ENCODE measurements at places on chromosomes 12 and 14.

DNA sequence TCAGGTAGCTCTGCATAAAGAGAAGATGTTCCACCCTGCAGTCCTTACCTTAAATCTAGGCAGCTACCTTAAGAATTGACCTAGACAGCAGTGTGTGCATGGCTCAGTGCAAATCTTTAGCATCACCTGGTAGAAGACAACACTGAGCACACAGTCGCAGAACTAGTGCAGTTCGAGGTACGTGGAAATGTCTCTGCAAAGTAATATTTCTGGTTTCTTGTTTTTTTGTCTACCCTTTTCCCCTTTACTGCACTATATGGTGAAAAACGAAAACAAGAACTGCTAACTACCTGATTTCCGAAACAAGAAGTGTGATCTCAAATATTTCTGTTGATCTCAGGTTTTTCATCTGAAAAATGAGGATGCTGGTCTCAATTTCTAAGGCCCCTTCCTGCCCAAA is 82.5 kb downstream of the ETV6 start:
- DNase-seq: no peak

- peak; percentile 75 for DNase-seq
Observed at GRCh38 chr12:11545484-11546330, 103.8 kb upstream of the ETV6 start.

DNA sequence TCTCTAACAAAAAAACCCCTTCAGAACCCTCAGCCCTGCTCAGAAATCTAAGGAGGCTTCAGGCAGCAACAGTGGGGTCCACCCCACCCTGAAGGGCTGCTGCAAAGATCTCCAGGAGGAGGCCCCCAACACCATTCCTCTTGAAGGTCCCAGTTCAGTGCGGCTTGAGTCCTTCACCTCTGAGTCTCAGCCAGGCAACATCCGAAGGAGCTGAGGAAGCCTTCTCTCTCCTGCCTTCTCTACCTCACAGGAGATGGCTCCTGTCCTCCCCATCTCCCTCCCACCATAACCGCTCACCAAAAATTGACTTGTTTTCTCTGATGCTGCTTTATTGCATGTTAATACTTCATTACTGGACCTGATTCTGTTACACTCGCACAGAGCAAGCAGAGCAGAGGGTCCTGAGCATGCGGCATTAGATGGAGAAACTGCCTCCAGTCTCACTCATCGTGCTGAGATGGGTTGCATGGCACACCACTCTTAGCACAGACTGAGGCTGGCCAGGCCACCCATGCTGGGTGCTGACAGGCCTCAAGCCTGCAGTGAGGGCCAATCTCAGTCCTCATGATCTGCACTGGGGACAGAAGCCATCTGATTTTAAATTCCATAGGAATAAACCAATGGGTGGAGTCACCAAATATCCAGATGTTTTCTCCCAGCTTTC is 224.8 kb downstream of the CACNA1C start:
- no peak for DNase-seq

DNA sequence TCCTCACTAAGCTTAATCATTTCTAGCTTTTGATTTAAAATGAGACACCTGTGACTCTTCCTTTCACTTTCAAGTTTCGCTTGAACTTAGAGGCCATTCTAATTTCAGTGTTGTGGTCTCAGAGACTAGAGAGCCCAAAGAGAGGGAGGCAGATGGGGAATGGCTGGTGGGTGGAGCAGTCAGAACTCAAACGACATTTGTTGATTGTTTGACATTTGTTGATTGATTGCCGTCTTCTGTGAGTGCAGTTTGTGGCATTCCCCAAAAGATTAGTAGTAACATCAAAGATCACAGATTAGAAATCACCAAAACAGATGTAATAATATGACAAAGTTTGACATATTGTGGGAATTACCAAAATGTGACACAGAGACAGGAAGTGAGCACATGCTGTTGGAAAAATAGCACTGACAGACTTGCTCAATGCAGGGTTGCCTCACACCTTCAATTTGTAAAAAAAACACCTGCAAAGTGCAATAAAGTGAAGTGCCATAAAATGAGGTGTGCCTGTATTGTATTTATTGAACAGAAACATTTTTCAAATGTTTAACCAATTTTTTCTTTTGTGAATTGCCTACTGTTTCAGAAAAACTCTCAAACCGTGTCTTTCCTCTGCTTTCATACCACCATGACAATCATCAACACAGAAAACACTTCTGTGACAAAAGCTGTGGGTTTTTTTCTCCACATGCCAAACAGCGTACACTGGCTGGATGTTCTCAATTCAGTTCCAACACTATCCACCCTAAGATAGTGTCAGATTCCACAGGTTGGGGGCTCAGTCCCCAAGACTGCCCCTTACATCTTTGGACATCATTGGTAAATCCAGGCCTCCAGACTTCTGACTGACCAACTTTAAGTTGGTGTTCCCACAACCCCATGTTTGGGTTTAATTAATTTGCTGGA is 376.3 kb upstream of the RGS6 start:
- peak; percentile 76 for DNase-seq

DNA sequence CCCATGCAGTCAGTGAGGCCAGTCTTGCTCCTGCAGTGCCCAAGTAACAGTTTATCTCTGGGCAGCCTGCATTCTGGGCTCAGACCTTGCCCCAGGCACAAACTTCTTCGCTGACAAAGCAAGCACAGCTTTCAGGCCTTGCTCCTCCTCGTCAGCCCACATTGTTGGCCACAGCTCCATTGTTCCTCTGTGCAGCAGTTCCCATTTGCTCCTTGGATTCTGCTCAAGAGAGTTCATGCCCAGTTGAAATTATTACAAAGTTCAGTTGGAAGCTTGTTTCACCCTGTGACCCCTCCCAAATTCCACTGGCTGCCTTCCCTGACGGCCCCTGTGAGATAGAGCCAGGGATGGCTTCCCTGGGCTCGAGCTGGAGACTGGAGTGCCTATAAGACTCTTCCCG is 163.4 kb upstream of the DDHD1 start:
- no peak for DNase-seq

DNA sequence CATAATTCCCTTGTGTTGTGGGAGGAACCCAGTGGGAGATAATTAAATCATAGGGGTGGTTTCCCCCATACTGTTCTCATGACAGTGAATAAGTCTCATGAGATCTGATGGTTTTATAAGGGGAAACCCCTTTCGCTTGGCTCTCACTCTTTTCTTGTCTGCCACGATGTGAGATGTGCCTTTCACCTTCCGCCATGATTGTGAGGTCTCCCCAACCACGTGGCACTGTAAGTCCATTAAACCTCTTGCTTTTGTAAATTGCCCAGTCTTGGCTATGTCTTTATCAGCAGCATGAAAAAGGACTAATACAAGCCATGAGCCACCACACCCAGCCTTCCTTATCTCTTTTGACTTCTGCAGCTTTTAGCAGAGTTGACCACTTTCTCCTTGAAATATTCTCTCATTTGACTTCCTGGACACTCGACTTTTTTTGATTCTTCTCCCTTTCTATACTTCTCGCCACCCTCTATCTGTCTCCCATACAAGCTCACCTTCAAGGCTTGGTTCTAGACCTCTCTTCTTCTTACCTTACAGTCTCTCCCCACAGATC is 2.3 kb downstream of the MTERF2 start:
- no peak for DNase-seq

DNA sequence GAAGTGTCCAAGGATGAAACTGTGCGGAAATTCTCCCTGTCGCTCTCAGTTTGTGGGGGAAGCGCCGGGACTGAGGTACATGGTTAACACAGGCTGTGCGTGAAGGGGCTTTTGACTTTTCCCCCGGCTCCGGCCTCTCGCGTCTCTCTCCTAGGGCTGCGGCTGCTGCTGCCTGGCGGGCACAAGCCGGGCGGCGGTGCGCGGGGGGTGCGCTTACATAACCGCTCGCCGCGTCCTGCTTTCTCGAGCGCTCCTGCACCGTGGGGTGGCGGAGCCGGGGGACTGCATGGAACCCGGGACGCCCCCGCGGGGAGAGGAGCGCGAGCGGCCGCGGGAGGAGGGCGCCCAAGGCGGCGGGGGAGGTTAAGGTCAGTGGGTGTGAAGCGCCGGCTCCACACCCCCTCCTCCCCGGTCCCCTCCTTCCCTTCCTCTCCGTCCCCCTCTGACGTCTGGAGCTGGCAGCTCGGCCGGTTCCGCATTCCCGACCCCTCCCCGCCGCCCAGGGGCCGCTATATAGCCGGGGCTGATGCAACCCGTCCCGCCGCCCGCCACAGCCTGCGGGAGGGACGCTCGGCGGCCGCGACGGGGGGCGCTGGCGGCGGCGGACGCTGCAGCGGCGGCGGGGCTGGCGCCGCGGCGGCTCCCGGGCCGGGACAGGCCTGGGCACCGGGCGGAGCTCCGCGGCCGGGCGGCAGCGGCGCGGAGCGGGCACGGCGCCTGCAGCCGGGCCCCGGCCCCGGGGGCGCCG is at the start of gene JDP2:
TSS of gene JDP2 (plus strand) at position 541 of the 748 bp plus-strand sequence. CDS start 9,899 bp downstream, outside the sequence.
- DNase-seq: peak; percentile 46

- DNase-seq: no peak
Observed at GRCh38 chr14:92863286-92864080, 59.5 kb upstream of the CHGA start.

DNA sequence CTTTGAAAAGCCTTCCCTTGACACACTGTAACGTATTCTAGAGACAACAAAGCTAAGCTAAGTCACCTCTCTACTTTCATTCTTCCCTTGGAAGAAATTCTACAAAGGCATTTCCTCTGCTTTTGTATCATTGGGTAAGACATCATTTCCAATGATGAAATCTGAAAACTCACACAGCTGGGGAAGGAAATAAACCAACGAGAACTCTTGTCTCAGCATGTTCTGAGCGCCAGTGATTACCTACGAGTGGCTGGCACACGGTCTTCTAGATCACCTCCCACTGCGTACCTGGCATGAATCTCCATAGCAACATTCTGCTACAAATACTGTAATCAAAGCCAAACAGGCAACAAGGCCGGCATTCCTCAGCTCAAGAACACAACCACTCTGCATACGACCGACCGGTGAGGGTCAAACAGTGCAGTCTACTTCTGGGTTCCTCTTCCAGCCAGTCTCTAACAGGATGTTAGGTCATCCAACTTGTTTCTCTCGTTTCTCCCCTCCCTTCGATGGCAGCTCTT is 7.6 kb downstream of the VPS37B start:
- DNase-seq: no peak

DNA sequence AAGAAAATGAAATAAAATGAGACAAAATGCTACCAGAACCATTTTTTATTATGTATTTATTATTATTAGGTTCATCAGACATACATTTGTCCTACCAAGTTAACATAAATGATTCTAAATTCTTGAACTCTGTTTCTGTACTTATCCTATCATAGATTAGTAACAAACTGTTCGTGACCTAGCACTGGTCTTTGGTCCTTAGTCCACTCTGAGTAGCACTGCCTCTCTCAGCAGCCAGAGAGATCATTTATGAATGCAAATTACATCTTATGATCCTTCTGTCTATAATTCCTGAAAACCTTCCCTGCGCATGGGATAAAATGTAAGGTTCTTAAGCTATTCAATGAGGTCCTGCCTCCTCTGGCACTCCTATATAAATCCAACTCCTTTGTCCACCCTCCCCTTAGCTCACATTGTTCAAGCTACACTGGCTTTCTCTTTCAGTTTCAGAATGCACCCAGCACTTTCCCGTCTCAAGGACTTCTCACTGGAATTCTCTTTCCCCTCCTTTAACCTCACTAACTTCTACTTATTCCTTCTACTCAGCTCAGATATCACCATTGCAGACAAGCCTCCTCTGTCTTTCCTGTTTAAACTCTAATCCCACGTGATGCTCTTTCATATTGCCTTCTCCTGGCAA is 17.1 kb downstream of the PDZRN4 start:
- no peak for DNase-seq

DNA sequence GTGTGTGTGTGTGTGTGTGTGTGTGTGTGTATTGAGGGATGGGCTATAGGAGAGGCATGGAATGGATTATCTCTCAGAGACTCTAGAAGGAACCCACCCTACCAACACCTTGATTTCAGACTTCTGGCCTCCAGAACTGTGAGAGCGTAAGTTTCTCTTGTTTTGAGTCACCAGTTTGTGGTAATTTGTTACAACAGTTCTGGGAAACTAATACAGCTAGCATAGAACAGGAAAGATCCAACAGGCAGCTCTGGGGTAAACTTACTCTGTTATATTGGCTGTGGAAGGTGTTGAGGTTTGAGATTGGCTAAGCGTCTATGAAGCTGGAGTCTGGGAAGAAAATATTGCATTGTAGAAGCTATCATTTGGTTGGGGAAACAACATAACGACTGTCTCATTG is 334.3 kb downstream of the AACS start:
- no peak for DNase-seq

DNA sequence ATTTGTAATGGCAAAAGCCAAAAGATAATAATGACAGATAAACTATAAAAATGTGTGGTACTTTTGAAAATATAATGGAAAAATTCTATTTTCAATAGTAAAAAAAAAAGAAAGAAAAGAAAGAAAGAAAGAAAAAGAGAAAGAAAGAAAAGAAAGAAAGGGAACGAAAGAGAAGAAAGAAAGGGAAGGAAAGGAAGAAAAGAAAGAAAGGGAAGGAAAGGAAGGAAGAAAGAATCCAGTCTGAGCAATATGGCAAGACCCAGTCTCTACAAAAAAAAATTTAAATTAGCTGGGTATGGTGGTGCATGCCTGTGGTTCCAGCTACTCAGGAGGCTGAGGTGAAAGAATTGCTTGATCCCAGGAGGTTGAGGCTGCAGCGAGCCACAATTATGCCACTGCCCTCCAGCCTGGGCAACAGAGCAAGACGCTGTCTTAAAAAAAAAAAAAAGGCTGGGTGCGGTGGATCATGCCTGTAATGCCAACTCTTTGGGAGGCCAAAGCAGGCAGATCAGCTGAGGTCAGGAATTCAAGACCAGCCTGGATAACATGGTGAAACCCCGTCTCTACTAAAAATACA is 38.4 kb downstream of the EAPP start:
- no peak for DNase-seq

DNA sequence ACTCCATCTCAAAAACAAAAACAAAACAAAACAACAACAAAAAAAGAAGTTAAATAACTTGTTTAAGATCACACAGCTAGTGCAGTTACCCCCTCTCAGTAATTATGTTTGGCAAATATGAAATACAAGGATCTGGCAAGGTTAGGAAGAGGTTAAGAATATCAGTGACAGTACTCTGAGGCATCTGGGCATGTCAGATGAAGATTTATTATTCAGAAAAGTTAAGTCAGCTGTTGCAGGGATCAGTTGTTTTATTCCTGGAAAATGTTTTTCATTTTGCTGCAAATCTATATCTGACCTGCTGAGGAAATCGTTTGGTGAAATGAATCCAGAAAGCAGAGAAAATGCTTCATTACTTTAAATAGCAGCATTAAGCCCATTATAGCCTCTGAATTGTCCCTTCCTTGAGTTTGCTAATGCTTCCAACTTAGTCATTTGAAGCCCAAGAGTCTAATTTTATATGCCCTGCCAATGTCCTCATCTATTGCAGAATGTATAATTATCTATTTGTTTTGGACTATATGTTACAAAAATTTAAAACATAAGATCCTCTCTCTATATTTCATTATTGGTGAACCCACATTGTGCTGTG is 8.1 kb downstream of the GPX2 start:
- no peak for DNase-seq

GRCh38 chr12:71938728-71939385 is at the start of gene TPH2:
TPH2 (plus strand) TSS chr12:71938845; CDS start chr12:71938987, 142 bp downstream.
- DNase-seq: peak; percentile 65

GRCh38 chr14:86088156-86088555 is 558.2 kb downstream of the FLRT2 start:
- no peak for DNase-seq

Measured in activated CD8-positive, alpha-beta memory T cell treated with anti-CD3 and anti-CD28 coated beads, Interleukin-2, amount 10 ng/mL, durations not matched to agents 7 days and 5 days (primary cell).